ENCODE measurements at places on chromosomes 4 and X.
A peak's percentile ranks its signal among the peaks of the same experiment; 100 is the strongest.

- no peak for DNase-seq
These were observed 39.2 kb upstream of the C4orf54 start for GRCh38 chr4:99696801-99697200.

DNA sequence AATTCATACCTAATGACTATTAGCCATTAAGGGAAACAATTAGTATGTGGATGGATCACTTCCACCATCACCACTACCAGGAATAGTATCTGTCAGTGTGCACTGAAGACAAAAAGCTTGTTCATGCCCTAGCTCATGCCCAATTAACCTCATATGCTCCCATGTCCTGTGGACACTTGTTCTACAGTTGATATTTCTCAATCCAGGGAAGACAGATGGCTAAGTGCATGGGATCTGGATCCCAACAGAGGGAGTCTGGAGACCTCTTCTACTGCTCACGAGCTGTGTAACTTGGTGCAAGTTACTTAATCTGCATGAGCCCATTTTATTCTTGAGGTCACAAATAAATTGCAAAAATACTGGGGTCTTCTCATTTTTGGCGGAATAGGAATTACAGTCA, 23.7 kb downstream of the AMOT start:
- peak; percentile 69 for DNase-seq

GRCh38 chr4:64781737-64782326, 372.6 kb upstream of the TECRL start:
- DNase-seq = peak; percentile 46

GRCh38 chrX:141314441-141314840, 72.1 kb upstream of the SPANXC start:
- no peak for DNase-seq

DNA sequence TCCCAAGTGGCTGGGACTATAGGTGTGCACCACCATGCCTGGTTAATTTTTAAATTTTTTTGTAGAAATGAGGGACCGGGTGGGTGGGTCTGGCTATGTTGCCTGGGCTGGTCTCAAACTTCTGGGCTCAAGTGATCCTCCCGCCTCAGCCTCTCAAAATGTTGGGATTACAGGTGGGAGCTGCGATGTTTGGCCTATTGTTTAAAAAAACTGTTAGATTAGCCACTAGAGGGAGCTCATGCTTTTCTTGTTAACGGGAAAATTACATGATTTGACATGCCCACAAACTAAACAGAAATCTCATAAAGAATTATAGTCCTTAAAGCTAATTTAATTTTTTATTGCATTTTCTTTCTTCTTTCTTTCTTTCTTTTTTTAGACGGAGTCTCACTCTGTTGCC, 5.0 kb upstream of the SDAD1 start:
- DNase-seq = peak; percentile 56

- peak; percentile 68 for DNase-seq
These were observed 116.5 kb downstream of the MAML3 start for GRCh38 chr4:140037353-140038030.

DNA sequence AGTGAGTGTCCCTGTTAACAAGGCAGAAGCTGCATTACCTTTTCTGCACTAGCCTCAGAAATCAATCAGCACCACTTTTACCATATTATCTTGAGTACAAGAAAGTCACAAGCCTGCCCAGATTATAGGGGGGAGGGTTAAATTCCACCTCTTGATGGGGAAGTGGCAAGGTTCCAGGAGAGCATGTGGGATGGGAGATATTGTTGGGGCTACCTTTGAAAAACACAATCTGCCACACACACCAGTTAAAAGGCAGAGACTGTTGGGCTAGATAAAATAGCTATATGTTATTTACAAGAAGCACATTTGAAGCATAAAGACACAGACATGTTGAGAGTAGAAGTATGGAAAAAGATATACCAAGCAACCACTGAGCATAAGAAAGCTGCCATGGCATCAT, 6.6 kb upstream of the AVPR2 start:
- no peak for DNase-seq

Measured in NCI-H69 (cell line).